ENCODE measurements at places on chromosomes 4 and X.

DNA sequence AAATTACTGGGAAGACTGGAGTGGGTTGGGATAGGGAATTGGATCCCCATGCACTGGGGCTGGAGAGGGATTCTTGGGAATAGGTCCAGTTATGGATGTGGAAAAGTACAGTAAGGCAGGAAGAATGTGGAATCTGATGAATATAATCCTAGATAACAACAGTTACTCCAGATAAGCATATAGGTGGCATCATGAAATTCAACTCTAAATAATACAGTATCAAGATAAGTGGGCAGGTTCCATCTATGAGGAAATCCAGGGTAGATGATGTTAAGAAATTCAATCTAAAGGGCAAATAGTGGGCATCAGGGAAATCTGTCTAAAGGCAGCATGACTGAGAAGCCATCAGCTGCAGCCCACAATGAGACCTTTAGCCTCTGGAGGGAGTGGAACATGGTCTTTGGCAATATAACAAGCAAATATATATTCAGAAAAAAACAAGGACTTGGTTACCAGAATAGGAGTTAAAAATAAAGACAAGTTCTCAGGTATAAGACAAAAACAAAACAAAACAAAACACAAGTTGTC is 1.2 kb downstream of the DTHD1 start:
- DNase-seq: no peak

DNA sequence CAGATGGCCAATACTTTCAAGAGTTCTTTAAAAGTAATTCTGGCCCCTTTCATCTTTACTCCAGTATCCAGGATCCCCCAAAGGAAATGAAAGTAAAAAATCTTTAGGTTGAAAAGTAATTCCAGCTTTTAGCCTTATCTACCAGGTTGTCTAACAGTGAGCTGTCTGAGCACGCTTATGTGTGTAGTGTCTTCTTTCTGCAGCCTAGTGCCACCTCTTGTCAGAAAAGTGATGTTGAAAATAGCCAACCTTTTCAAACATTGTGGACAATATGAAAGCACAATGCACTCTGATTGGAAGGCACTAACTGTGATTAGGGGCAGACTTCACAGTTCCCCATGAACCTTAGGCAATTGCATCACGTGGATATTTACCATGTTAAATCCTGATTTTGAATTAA is 92.1 kb downstream of the RELL1 start:
- DNase-seq: no peak

- DNase-seq: no peak
These were observed 179.2 kb downstream of the AMELX start for GRCh38 chrX:11472381-11472780.

DNA sequence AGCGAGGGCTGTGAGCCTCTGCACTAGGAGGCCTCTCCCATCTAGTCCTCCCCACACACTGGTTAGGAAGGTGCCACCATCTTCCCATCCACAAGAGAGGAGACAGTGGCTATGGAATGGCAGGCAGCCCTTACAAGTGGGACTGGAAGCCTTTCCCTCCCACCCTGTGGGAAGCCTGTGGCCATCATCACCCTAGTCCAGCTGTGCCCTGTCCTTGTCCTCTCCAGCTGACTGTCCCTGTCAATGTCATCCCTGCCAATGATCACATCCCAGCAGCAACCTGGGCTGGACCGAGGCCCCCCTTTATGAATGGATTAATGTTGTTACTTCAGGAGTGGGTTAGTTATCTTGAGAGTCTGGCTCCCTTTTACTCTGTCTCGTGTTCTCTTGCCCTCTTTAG is 52.8 kb downstream of the NYX start:
- DNase-seq: no peak

GRCh38 chrX:1661922-1662221 is 47.0 kb downstream of the ASMT start:
- DNase-seq: no peak

DNA sequence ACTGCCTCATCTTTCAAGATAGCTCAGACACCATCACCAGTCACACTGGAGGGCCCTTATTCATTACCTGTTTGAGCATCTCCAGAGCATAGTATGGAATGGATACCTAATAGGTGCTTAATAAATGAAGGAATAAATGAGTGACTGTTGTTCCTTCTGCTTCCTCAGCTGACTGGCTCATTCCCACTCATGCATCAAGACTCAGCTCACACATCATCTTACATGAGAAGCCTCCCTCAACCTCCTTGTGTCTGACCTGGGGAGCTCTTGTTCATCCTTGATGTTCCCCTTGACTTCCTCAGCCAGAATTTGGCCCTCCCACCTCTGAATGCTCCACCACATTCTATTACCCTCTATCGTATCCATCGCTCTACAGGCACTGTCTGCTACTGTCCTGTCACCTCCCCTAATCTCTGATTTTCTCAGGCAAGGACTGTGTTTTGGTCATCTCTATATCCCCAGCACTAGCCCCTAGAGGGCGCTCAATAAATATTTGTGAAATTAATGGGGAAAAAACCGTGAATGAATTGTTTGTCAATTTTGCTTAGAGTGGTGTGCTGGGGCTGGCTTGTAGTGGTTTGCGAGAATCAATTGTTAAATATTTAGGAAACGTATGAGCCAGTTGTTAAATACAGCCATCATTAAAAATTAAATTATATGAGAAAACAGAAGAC is 88.3 kb downstream of the NHSL2 start:
- DNase-seq: no peak

Data from fibroblast of skin of abdomen (primary cell).